ENCODE measurements at places on chromosomes 3 and 15.

DNA sequence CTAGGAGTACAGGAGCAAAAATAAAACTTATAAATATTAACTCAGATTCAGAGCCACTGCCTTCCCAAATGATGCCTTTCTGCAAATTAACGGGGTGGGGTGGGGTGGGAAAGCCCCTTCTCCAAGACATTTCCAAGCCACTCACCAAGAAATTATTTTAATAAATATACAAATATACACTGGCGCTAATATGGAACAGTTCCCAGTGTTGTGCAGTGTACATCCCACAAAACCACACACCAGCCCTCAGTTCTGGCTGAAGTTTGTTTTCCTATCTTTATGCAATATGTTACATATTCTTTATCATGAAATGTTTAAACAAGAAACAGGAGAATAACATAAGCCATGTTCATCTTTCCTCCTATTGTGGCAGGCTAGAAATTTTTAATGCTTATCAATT is 53.0 kb upstream of the GYG1 start:
- DNase-seq: no peak

GRCh38 chr3:149010504-149010951 is 19.2 kb downstream of the GYG1 start:
- DNase-seq: no peak

- DNase-seq: no peak
Measured at GRCh38 chr15:71323082-71323481, 207.8 kb downstream of the THSD4 start.

- DNase-seq: peak; percentile 82
Measured at GRCh38 chr3:4980229-4981203, 1.3 kb downstream of the BHLHE40 start.

DNA sequence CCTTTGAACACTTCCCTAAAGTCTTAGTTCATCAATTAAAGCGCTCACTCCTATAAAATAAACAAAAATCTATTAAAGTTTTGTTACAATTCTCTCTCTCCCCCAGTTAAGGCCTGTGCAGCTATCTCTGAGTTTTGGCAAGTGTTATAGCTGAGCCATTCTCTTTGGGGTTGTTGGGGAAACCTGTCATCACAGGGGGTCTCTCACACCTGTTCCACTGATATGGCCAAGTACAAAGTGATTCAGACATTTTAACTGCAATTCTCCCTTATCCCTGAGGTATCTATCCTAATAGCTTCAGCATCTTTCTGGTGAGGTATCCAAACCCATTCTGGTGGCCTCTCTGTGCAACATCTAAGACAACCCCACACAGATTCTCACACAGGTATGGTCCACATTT is 116.4 kb downstream of the UNC13C start:
- DNase-seq: no peak

GRCh38 chr15:95922431-95922830 is 408.1 kb upstream of the NR2F2 start:
- no peak for DNase-seq

GRCh38 chr3:2837239-2837638 is 272.9 kb downstream of the IL5RA start:
- DNase-seq: no peak

DNA sequence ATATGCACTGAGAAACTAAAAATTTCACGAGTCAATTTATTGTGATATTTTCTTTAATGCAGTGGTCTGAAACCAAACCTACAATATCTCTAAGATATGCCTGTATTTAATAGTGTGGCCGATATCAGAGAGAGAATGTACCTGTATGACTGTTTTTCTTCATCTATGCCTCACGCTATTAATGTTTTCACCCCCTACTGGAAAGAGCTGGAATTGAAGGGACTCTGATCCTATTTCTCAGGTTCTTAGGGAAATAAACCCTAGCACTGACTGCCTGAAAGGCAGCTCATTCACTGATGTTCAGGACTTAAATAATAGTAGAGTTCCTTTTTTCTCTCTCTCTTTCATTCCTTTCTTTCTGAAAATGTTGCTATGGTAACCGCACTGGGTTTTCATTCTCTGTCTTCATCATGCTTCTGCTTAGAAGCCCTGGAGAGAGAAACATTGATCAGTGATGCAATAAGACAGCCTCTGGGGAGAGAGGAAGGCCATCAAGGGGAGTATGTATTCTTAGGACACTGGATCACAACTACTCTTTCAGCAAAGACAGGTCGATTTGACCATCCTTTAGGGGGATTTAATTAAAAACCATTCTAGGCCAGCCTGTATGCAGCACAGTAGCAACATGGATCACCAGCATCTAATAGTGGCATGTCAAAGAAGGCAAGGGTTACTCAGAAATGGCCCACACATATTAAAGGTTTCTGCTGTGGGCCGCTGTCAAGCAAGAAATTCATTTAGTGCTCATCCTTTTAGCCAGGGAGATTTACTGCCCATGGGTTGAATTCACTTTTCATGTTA is 1135.7 kb downstream of the IGSF11 start:
- DNase-seq: no peak

- no peak for DNase-seq
Measured at GRCh38 chr15:86076468-86076867, 3.2 kb upstream of the AGBL1 start.

DNA sequence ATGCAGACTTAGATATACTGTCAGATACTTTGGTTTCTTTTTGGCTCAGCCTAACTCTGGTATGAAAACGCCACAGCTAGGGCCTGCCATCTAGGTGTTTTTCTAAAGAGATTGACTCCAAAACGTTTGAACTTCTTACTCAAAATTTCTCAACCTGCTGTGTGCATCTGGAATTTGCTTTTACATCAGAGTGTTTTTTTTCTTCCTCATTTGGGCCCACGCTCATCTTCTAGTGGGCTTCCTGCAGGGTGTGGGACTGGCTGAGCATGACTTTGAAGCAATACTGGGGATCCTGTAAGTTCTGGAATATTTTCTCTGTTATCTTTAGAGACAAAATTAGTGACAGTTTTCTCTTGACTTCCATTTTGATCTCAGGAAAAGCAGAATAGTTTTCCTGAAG is 117.8 kb downstream of the NR1D2 start:
- no peak for DNase-seq

DNA sequence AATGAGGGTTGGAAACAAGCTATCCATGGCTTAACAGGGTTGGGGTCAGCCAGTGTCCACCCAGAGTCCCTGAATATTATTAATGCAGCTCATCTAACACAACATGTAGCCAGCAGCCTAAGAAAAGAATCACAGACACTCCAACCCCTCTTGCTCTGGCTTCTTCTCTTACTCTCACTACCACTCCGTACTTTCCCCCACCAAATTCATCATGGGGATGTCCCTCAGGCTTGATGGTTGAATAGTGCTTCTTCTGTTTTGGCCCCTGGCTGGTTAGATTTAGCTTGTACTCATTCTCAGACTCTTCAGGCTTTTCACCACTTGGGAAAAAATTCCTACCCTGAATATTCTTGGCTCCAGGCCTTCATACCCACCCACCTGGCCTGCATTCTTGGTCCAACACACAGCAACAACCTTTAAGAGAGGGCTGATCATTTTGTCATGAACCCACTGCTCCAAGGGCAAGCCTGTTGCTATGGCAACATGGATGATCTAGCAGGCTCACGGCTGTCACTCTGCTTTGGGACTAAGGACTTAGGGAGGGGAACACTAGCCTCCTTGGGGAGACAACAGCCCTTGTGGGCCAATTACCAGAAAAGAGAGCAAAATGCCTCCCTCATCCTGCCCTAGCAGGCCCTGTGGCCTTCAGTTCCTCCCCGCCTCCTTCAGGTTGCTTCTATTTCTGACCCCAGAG is 9.4 kb upstream of the MED12L start:
- no peak for DNase-seq

DNA sequence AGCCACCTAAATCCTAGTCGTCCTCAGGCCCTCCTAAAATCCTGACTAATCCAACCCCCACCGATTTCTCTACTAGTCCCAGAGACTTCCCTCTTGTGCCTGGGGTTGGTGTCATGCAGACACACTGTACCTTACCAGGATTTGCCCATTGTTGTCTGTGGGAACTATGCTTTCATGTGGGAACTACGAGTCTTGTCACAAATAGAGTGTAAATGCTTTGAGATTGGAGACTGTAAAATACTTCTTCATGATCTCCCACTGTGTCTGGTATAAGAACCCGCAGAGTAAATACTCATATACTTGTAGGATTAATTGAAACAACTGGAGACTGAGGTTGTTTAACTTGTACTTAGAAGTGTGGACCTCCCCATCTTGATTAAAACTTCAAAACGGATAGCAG is 11.2 kb downstream of the B3GNT5 start:
- DNase-seq: no peak

DNA sequence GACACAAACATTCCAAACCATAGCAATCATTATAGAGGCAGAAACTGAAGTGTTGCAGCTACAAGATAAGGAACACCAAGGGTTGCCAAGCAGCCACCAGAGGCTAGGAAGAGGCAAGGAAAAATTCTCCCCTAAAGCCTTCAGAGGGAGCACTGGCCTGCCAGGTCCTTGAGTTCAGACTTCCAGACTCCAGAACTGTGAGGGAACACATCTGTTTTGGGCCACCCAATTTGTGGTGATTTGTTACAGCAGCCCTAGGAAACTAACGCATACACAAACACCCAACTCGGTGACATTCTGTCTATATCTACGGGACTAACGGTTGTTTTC is 54.6 kb downstream of the MB21D2 start:
- no peak for DNase-seq

DNA sequence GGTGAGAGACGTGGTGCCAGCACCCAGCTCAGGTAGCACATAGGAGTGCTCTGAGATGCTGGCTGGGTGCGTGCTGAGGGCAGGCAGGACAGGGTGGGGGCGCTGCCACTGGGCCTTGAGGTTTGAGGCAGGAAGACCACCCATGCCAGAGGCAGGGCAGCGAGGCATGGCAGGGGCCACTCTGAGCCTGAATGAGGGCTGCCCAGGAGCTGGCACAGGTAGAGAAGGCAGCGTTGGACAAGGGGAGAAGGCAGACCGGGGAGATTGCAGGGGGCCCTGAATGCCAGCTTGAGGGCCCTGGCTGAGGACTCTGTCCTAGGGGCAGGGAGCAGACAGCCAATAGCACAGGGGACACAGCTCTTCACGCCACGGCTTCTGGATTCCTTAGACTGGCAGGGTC is 50.2 kb downstream of the ADAMTS7 start:
- DNase-seq: no peak

GRCh38 chr15:26232691-26233090 is 369.6 kb upstream of the ATP10A start:
- DNase-seq: no peak

GRCh38 chr3:112638327-112639020 is 2.5 kb downstream of the CCDC80 start:
- no peak for DNase-seq

GRCh38 chr15:92449476-92449875 is 55.8 kb downstream of the ST8SIA2 start:
- no peak for DNase-seq

DNA sequence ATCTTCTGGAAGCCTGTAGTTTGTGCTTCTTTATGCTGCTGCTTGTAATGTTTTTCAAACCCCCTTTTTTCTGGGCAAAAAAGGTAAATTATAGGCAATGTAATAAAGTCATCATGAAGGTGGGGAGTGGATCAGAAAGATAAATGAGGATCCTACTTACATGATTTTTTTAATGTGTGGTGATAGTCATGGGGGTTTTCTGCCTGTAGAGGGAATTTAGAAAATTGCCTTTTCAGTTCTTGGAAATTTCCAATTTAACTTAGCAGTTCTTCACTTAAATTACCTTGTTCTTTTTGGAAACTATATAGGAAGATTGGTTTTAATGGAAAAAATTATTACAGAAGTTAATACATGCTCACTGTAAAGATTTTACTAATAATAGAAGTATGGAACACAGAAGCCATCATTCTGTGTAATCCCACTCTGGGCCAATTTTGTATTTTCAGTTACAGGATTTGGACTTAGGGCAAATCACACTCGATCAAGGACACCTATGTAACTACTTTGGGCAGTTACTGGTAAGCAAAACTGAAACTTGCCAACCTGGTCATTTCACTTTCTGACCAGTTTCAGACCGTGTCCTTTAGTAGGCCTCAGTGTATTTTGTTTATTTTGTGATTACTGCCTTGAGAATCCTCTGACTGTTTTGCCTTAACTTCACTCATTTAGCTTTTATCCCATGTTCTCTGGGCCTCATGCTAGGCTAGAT is 10.5 kb upstream of the SCAANT1 start:
- DNase-seq: no peak

DNA sequence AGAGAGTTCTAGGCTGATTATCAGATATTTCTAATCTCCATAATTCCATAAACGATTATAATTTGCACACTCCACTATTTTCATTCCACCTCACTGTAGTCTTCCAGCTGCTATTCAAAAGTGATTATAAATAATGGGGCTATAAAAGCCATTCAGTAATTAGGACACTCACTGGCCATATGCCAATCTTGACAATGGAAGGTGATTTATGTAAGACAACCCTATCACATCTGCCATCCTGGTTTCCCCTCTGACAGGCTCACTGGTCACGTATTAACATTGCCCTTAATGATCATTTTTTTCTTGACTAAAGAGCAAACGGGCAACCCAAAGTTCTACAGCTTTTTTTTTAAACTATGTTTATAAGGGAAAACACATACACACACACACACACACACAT is 402.4 kb downstream of the MAGI1 start:
- DNase-seq: no peak

DNA sequence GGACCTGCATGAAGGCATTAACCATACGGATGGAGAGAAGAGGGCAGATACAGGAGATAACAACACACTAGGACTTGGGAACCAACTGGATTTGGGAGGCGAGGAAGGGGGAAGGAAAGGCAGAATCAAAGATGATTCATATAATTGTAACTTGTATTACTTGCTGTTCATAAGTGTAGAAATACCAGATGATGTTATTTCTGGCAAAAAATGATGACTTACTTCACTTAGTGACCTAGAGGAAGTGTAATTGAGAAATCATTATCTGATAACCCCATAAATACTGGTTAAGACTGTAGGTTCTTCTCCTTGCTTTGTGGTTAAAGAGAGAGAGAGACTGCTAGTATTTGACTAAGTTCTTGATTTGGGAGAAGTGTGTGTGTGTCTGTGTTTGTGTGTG is 50.5 kb upstream of the GK5 start:
- no peak for DNase-seq

GRCh38 chr3:184455991-184456390 is 76.1 kb downstream of the CHRD start:
- DNase-seq: no peak

GRCh38 chr3:142035308-142035922 is 113.9 kb downstream of the TFDP2 start:
- DNase-seq: no peak

- no peak for DNase-seq
Measured at GRCh38 chr15:52493968-52494367, 34.7 kb downstream of the MYO5A start.

DNA sequence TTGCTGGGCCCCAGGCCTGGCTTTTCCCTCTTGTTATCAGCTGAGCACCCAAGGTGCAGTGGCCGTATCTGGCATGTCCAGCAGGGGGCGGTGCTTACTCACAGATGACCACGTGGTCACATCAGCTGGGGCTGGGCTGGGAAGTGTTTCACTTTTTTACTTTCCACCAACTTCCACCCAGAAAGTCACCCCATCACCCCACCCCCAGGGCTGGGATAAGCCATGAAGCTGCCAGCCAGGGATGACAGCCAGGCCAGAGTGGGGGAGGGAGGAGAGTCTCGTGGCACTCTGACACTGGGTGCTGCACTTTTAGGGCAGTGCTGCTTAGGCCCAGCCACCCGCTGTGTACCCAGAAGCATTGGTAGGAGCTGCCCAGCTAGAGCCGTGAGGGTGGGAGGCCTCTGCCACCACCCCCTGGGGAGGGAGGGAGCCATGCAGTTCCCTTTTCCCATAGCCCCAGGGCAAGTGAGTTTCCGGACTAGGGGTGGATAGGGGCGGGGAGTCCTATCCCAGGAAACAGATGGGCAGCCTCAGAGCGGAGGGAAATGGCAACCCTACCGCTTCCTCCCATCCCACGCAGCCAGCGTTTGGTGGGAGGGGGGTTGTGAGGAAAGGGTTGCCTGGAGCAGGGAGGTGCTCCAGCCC is 6.1 kb downstream of the PPCDC start:
- DNase-seq: peak; percentile 80
